ENCODE measurements at places on chromosomes 2 and 18. TPM values are rescaled to one million over a fixed set of nuclear protein-coding genes. Genes with fewer than 3 reads are reported as not detected.

DNA sequence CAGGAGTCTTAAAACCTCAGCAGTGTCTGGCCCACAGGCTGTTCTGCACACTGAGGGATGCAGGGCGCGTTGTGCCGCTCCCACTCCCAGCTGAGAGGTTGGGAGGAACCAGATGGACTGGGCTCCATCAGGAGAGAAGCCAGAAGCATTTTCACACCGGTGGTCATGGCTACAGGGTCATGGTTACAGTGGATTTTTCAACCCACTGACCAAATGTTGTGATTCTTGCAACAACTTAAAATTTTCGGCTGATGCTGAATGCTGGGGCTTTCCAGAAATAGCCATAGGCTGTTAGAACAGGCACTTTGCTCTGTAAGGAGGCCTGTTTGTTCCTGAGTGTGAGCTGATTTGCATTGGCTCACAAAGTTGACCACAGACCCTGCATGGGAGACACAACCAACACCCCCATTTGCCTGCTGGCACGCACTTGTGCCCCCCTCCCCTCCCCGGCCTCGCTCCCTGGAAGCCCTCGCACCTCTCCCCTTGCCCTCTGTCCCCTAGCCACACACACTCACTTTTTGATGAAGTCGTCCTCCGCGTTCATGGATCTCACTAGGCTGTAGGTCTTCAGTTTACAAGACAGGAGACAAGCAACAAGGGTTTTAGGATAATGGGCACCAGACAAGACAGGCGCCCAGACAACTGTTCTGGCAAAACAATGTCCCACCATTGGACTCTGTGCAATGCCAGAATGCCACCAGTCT is 3.4 kb downstream of the LPIN1 start:
- no peak for DNase-seq

- no peak for DNase-seq
These were observed 67.7 kb upstream of the NEDD4L start for GRCh38 chr18:57976230-57976773.

GRCh38 chr18:58785171-58785805 is 79.4 kb upstream of the ZNF532 start:
- DNase-seq, result no peak

DNA sequence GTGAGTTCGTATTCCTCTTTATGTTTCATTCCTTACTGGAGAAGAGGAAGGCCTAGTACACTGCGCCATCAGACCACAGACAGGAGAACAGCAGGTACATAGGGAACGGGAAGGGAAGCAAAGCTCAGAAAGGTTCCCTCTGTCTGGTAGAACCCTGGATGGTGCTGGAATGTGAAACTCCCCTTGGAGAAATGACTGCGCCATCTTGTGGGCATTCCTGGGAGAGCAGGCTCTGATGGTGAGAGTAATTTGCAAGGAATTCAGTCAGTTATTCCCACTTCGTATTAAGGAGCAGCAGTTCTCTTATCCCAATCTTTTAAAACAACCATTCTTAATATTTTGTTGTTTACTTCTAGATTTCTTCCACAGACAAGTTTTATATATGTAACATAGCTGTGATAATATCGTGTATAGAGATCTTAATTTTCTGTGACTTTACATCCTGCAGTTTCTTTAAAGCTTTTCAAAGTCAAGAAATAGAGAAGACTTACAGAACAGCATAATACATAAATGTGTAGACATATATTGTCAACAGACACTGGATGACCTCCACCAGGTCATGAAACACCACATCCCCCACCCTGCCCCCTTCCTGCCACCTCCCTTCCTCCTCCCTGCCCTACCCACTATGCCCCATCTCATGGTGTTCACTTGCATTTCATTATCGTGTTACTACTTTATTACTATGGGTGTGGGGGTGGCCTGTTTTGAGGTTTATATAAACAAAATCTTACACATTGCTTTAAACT is 83.9 kb downstream of the ARHGEF4 start:
- peak; percentile 58 for DNase-seq

- peak; percentile 54 for DNase-seq
These were observed at the start of gene CNRIP1 for GRCh38 chr2:68319398-68320117. Gene CNRIP1 (minus strand): TSS chr2:68319949. CDS start chr2:68319400, 549 bp downstream.

GRCh38 chr2:30466216-30466615 is 19.2 kb downstream of the LCLAT1 start:
- no peak for DNase-seq

- no peak for DNase-seq
These were observed 47.9 kb downstream of the FER1L5 start for GRCh38 chr2:96690306-96691021.

DNA sequence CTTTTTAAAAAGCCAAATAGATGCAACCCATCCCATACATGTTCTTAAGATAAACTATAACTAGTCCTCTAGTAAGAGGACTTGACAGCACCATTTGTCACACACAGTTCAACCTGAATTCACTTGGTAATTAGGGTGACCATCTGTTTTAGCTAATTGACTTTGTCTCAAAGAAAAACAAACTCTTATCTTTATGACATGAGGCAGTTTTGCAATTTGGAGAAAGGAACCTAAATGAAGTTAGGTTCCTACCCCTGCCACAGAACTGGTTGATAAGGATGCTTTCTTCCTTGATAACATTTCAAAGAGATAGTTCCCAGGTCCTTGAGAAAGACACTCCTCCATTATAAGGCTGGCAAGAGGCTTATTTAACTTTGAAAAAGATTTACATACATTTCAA is 57.4 kb upstream of the LRRTM1 start:
- DNase-seq, result no peak

GRCh38 chr2:9655441-9656269 is 24.9 kb upstream of the YWHAQ start:
- DNase-seq, result no peak

DNA sequence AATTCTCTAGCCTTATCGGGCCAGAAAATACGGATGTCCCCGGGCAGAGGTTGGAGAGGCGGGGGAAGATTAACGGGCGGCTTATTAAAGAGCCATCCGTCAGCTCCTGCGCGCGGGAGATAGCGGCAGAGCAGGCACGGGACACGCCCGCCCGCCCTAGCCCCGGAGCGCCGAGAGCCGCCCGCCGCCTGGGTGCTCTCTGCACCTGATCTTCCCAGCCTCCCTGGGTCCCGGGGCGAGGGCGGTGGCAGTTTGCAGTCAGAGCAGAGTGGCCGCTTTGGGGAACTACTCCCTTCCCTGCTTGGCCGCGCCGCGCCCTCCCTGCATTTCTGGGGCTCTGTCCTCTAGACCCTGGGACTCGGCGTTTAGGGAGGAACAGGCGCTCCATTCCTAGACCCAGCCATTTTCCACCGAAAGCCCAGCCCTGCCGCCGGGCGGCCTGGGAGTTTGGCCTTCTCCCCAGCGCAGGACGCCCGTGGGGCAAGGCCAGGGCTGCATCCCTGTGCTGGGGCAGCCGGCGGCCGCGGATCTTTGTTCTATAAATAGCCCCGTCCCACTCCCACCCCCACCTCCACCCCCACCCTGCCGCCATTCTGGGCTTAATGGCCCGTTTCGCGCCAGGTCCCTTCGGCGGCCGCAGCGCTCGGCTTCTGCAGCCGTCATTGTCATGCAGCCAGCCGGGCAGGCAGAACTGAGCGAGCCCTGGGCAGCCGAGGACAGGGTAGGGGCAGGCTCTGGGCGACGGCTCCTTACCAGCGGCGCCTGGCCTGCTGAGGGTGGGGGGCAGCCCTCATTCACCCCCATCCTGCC is 6.6 kb downstream of the GAD1 start:
- DNase-seq, result no peak

DNA sequence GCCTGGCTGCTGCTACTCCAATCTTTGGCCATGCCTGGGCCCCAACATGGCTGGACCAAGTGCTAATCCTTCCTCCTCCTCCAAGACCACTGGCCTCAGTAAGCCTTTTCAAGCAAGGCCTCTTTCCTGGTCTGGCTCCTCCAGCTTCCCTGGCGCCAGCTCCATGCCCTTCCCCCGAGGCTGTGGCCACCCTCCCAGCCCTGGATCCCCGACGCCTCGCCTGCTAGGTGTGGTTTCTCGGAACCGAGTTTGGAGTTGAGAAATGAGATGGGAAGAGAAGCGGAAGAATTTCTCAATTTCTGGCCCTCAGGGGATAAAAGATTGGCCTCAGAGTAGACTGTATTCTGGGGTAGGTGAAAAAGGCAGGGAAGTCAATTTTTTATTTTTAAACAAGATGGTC is 46.4 kb downstream of the ADCY3 start:
- DNase-seq, result no peak

DNA sequence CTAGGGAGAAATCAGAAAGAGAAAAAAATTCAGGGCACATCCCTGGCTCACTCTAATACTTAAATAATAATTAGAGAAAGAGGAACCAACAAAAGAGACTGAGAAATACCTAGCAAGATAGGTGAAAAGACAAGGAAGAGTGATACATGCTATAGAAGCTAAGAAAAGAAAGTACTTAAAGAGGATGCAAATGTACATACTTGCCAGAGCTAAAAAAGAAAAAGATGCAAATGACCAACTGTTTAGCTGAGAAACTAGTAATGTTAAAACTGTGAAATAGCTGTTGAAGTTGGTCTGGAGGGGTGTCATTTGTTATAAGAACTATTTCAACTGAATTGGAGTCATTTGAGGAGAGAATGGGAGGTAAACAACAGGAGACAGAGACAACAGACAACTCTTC is 412.2 kb downstream of the SPAG16 start:
- no peak for DNase-seq

GRCh38 chr2:144645083-144645778 is 125.3 kb upstream of the ZEB2 start:
- no peak for DNase-seq

DNA sequence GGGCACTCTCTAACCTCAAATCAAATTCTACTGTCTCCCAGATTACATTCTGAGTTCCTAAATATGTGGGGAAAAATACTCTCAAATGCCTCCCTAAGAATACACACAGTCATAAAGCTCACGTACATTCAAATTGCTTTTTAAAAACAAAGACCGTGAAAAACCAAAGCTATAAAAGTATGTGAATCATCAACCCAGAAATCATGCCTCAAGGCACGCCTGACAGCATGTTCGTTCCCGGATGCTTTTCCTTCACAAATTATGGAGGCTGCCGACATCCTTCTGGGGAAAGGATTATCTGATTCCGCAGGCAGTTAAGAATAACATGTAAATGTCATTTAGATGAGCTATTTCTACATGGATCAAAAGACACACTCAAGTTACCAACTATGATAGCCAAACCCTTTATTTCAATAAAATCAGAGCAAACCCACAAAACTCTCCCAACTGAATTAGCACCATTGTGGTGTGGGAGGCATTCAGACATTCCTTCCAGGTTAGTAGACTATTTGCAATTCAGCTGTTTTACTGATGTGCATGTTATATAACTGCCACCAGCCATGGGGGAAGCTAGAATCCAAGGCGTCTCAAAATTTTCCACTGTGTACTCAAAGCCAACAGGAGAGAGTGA is 398.2 kb upstream of the TRIB2 start:
- no peak for DNase-seq

GRCh38 chr2:196276421-196276820 is 105.0 kb upstream of the STK17B start:
- no peak for DNase-seq

DNA sequence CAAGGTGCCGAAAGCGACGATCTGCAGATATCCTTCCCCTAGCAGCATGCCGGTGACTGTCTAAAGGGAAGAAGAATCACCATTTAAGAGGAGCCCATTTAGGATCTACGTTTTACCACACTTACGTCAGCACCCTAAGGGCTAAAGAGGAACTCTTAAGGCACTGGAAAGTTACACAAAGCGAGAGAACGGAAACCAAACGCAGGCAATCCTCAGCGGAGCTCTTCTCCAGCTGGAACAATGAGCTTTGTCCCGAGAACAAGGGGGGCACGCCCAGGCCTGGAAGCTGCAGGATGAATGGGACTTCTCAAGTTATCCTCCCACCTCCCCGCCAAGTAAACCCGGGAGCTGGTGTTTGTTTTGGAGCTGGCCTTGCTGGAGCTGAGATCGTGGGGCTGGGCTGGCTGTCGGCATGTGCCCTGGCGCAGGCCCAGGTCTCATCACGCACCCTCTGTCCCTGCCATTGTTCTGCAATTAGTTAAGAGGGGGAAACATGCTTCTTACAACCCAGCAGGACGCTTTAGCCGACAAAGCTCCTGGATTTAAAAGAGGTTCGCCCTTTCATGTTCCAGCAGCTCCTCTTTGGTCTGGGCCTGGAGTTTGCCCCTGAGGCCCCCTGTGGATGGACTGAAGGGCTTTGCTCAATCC is 36.4 kb downstream of the PXDN start:
- DNase-seq, result no peak

- no peak for DNase-seq
These were observed 37.7 kb downstream of the SPC25 start for GRCh38 chr2:168852481-168852880.

DNA sequence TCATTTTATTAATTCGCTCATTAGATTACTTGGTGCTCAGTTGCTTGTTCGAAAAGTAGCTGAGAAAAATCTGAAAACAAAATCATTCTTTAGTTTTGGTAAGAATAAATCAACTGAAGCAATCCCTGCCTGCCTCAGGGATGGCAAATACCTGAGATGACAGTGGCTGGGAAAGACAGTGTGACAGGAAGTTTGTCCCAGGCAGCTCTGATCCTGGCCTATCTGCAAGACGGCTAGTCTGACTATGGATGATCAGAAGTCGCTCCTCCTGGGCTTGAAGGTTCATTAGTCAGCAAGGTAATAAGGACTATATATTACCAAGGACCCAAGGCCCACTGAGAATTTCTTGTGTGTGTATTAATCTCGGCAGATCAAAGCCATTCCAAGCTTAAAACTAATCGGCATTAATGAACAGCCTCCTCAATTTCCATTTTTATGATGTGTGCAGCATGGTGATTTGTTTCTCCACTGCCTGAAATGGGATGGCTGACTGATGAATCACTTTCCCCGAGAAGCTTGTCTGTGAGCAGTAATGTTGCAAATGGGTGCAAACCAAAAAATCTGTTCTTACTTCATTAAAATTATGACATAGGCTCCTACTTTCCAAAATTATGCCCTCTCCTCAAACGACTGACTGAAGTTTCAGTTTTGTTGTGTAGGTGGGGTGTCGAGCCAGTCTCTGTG is 199.9 kb downstream of the ACTR3 start:
- no peak for DNase-seq

DNA sequence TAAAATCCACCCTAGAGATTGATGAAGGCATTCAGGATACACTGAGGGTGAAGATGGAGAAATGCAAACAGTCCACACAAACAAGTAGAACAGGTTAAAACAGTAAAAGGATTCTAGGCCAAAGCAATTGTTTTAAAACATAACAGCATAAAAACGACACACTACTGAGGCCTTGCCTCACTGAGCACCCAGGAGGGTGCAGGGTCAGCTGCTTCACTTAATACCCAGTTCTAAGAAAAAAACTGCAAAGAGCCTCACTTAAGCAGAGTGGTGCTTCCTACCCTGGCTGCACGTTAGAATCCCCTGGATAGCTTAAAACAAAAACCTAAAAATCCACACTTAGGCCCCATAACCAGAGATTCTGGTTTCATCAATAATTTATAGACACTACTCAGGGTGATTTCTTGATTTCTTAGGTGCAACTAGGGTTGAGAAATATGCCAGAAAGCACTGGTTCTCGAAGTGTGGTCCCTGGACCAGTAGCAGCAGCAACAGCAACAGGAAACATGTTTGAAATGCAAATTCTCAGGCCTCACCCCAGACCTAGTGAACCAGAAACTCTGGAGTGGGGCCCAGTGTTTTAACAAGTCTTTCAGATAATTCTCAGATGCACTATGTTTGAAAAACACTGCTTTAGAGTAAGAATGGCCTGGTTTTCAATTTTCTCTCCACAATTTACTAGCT is 279.1 kb downstream of the ZEB2 start:
- DNase-seq, result no peak

Gene QPCT
- 14.9 TPM for polyA plus RNA-seq

Gene MEP1B
- polyA plus RNA-seq, result not detected

Gene APCDD1
- 109 TPM for polyA plus RNA-seq

Gene CHRNG
- 0.81 TPM for polyA plus RNA-seq

Gene PSMA8
- polyA plus RNA-seq, result not detected

Gene BCL11A
- 13.1 TPM for polyA plus RNA-seq

Gene CROCC2
- not detected for polyA plus RNA-seq

Gene CRYBA2
- not detected for polyA plus RNA-seq

Gene PARD6G
- 31.6 TPM for polyA plus RNA-seq
